NCI-H345 (cell line): ENCODE measurements at places on chromosomes 1 and 21.

- DNase-seq = no peak
Observed at GRCh38 chr1:211320980-211321379, 5.7 kb upstream of the TRAF5 start.

- DNase-seq = no peak
Observed at GRCh38 chr1:150076066-150076465, 8.5 kb downstream of the VPS45 start.

GRCh38 chr1:29240400-29240837 is 4.1 kb downstream of the PTPRU start:
- peak; percentile 25 for DNase-seq

DNA sequence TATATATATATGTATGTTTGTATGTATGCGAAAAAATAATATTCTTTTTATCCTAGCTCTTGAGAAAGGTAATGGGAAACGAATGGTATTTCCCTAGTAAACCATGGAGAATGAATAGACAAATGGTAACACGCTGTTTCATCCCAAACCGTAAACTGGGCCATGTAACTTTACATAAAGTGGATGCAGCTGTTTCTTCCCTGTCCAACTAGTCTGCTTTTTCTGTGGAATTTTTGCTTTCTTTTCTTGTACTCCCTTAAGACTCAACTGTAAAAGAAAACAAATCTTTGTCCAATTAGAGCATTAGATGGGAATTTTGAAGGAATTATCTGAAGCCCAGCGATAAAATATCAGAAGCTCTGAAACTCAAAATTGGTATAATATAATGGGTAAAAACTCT is 198.1 kb downstream of the NFIA start:
- DNase-seq = no peak

DNA sequence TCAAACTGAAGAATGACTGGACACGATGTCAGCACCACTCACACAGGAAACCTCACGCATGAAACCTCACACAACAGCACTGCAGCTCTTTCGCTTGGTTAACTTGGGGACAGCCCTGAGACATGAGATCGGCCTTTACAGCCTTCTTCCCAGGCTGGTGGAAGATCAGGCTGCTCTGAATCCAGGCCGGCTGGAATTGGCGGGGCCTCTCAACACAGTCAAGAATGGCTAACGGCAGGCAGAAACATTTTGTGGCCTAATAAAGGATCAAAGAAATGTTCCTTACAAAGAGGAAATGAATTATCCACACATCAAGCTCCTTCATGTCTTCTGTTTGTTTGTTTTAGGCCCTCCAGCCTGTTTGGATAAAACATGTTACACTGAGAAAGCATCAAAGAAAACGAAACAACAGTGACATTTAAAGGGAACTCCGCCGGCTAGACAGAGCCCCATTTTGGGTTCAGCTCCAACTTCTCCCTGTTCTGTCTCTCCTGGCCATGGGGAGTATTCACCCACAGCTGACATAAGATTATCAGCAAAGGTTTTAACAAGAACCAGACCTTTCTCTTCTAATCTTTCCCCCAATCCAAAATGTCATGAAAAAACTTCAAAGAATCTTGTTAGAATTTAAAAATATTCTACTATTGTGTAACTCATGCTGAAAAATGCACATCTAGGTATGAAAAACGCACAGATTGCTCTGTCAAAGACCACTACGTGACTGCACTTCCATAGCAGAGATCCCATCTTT is 131.2 kb downstream of the SLC45A1 start:
- DNase-seq = no peak

DNA sequence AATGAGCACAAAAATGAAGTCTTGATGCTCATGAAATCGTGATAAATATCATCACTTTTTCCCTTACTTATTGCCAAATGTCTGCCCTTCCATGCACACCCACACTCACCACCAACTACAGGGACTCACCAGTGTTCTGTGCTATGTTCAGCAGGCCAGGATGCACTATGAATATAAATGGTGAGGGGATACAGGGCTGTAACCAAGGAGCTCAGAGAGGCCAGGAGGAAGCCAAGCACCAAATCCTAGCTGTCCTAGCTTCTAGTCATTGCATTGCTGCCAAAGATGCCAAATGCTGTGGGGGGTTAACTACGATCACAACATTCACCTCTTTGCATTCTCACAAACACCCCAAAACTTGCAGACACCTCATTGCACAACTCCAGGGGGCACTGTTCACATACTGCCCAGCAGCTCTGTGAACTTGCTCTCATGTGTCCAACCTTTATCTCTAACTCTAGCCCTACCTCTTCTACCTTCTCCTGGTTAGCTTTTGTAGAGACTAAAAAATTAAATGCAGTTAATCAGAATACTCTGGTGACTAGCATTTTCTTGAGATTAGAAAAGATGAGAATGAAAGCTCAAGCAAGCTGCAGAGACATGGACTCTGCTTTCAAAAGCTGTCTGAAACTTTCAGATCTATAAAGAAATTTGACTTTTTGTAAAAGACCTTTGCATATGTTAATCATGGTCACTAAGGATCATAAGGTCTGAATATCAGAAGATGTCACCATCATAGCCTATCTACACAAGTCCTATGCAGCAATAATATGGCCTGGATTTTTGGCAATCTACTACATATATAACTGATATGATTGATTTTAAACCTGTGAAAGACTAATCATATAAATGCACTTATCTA is 13.9 kb upstream of the KIF14 start:
- DNase-seq = no peak

- no peak for DNase-seq
Observed at GRCh38 chr1:219123036-219123435, 50.6 kb upstream of the LYPLAL1 start.

- no peak for DNase-seq
Observed at GRCh38 chr1:166165661-166166328, 1.0 kb downstream of the FAM78B start.

DNA sequence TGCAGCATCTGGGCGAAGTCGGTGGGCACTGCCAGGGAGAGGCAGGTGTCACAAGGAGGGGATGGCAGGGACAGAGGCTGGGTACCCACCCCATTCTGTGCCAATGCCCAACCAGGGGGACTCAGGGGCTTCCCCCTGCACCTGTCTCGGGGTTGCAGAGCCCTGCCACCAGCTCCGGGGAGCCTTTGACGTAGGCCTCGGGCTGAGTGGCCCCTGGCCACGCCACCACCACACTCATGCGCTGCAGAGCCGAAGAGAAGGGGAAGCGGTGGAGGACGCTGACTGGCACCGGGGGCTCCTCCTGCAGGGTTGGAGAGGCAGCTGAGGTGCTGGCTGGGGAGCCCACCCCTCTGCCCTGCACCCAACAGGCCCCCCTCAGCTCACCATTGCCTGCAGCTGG is 11.7 kb upstream of the MFAP2 start:
- no peak for DNase-seq

DNA sequence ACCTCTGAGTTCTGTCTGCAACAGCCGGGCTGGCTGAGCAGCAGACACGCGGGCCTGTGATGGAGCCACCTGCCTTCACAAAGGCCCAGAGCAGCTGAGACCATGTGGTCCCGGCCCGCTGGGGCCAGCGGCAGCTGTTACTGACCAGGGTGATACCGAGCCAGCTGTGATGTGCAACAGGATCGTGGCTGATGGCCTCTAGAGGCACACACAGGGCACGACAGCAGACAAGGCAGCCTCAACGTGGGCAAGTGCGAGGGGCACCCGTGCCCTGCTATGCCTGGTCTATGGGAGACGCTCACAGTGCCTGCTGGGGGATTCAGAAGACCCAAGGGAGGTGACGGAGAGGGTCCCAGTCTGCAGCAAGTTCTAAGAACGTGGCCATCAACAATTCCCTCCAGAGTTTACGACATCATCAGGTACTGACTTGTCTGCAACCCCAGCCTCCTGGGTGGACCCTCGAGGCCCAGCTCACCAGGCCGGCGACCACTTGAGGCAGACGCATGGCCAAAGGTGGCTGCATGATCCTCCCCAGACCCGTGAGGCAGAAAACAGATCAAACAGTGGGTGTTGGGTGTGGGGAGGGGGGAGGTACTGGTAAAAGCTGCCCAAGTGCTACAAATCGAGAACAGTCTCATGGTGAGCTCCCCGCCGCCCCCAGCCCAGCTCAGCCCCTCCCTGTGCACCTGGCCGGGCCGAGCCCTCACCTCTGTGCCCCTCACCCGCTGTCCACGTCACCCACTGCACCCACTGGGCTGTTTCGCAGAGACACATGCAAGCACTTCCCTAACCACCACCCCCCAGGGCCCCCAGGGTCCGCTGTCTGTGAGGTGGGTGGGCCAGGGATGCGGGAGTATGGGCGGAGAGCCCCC is 6.0 kb downstream of the POFUT2 start:
- DNase-seq = no peak

DNA sequence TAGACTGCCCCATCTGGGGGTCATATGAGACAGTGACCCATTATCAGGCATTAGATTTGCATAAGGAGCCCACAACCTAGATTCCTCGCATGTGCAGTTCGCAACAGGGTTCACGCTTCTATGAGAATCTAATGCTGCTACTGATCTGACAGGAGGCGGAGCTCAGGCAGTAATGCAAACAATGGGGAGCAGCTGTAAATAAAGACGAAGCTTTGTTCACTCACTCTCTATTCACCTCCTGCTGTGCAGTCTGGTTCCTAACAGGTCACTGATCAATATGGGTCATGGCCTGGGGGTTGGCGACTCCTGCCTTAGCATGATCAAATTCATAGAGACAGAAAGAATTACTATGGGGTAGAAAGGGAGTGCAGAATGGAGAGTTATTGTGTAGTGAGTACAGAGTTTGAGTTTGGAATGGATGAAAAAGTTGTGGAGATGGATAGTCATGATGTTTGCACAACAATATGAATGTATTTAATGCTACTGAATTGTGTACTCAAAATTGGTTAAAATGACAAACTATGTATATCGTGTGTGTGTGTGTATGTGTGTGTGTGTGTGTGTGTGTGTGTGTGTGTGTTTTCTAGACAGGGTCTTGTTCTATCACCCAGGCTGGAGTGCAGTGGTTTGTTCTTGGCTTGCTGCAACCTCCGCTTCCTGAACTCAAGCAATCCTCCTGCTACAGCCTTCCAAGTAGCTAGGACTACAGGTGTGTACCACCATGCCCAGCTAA is 42.2 kb downstream of the BTF3L4 start:
- DNase-seq = peak; percentile 64

- no peak for DNase-seq
Observed at GRCh38 chr1:246773213-246773641, 49.0 kb downstream of the SCCPDH start.

- no peak for DNase-seq
Observed at GRCh38 chr1:42921769-42922168, 36.9 kb downstream of the SLC2A1 start.

GRCh38 chr21:15197696-15198095 is 132.9 kb upstream of the NRIP1 start:
- DNase-seq = no peak

- DNase-seq = no peak
Observed at GRCh38 chr1:42737257-42737656, 2.8 kb downstream of the CLDN19 start.

- DNase-seq = no peak
Observed at GRCh38 chr1:111204983-111205713, 4.7 kb upstream of the DENND2D start.

GRCh38 chr1:114318961-114319360 is 165.3 kb upstream of the SYT6 start:
- DNase-seq = no peak

GRCh38 chr1:188420177-188420576 is 1591.4 kb downstream of the PLA2G4A start:
- DNase-seq = no peak

GRCh38 chr21:25370311-25370744 is 237.0 kb downstream of the MRPL39 start:
- no peak for DNase-seq
